Prostate gland (tissue), 2 donors: ENCODE measurements at places on chromosomes 7 and 10.

DNA sequence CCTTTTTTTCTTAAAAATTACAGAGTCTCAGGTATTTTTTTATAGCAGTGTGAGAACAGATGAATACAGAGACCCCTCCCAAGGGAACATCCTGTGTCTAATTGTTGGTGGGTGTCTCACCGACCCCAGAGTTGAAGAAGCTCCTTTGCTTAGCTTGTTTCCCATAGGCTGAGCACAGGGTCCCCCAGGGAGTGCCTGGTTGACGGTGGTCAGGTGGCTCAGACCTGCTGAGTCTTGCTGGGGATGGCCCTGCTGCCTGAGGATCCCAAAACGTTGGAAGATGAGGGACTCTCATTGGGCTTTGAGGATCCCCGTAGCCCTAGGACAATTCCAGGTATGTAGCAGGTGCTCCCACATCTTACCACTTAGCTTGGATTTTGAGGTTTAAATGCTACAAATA, 19.5 kb downstream of the SCART1 start:
- no peak for DNase-seq

DNA sequence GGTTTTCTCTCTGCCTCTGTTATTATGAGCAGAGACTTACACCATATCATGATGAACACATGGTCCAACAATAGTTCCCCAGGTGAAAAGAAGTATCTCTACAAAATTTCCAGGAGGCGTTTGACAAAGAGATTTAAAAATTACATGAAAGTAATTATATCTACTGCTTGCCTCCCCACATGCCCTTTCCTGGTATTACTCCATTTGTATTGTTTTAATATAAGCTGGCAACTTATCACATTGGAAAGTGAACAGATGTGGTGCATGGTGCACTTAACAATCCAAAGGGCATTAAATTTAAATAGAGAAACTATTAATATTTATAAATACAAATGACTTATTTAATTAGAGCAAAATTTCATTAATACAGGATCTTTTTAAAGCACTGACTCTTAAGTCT, 638.2 kb downstream of the ANKRD7 start:
- DNase-seq: no peak

GRCh38 chr10:86967481-86967941, 771 bp upstream of the ADIRF start:
- DNase-seq: no peak

DNA sequence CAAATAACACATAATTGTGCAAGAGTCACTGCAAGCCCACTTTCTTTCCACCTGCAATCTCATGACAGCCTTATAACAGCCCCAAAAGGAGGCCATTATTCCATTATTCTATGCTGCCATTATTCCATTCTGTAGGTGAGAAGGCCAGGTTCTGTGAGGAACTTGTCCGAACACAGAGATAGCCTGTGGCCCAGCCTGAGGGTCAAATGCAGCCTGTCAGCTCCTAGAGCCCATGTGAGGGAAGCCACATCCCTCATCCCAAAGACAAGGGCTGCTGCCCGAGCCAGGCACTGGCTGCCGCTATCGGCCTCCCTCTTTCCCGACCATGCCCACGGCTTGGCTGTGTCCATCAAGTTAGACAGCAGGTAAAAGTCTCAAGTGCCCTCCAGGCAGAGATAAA, 24.1 kb upstream of the C10orf71 start:
- no peak for DNase-seq

DNA sequence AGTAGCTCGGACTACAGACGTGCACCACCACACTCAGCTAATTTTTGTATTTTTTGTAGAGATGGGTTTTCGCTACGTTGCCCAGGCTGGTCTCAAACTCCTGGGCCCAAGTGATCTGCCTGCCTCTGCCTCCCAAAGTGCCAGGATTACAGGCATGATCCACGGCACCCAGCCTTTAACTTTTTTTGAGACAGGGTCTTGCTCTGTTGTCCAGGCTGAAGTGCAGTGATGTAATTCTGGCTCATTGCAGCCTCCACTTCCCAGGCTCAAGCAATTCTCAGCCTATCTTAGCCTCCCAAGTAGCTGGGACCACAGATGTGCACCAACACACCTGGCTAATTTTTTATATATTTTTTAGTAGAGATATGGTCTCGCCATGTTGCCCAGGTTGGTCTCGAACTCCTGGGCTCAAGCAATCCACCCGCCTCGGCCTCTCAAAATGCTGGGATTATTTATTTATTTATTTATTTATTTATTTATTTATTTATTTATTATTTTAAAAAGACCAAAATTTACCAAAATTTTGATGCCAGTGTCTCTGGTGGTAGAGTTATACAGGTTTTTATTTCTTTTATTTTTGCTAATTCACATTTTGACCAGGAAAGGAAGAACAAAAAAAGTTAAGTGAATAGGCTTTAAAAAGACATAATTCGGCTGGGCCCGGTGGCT, 25.0 kb upstream of the ATP6V0A4 start:
- no peak for DNase-seq

GRCh38 chr7:26918241-26918640, 53.9 kb upstream of the SKAP2 start:
- DNase-seq: no peak

GRCh38 chr10:132292287-132293200, 15.2 kb downstream of the STK32C start:
- no peak for DNase-seq

GRCh38 chr7:18835001-18835690, 282.3 kb downstream of the TWIST1 start:
- no peak for DNase-seq

- no peak for DNase-seq
Observed at GRCh38 chr7:143376396-143376795, 4.7 kb upstream of the ZYX start.

GRCh38 chr10:103576076-103576471, 82.6 kb downstream of the NEURL1 start:
- no peak for DNase-seq

DNA sequence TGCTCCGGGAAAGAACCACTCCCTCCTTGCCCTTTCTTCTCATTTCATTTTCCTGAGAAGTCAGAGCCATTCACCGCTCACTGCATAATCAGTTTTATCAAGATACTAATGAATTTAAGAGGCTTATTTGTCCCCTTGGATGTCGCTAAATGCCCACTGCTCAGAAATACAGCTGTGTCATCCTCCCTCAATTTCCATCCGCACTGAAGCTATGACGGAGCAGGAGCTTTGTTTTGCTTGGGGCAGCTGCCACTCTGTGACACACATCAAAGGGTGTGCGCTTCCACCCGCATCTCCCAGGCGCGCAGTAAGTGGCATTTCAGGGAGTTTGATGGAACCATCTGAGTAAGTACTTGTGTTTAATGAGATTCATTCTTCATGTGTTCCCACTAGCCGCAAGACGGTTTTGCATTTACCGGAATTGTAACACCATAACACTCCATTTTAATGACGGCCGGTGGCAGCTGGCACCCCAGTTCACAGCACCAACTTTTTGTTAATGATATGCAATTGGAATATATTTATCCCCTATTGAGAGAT, 103.8 kb upstream of the PARD3 start:
- no peak for DNase-seq

DNA sequence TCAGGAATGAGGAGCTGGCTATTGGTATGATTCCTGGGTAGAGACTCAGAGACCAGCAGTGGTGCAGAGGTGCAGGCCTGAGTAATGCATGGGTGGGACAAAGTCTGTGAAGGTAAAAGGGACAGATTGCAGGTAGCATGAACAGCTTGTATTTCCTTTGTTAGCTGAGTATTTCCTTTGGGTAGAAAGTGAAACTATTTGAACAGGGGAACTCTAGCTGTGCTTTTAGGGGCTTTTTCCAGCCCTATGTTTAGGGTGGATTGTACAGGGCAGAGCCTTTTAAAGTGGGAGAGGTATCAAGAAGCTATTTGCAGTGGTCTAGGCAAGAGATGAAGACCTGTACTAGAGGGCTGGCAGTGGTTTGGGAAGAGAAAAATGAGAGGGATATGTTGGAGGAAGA, 739.9 kb downstream of the REEP3 start:
- DNase-seq: no peak

DNA sequence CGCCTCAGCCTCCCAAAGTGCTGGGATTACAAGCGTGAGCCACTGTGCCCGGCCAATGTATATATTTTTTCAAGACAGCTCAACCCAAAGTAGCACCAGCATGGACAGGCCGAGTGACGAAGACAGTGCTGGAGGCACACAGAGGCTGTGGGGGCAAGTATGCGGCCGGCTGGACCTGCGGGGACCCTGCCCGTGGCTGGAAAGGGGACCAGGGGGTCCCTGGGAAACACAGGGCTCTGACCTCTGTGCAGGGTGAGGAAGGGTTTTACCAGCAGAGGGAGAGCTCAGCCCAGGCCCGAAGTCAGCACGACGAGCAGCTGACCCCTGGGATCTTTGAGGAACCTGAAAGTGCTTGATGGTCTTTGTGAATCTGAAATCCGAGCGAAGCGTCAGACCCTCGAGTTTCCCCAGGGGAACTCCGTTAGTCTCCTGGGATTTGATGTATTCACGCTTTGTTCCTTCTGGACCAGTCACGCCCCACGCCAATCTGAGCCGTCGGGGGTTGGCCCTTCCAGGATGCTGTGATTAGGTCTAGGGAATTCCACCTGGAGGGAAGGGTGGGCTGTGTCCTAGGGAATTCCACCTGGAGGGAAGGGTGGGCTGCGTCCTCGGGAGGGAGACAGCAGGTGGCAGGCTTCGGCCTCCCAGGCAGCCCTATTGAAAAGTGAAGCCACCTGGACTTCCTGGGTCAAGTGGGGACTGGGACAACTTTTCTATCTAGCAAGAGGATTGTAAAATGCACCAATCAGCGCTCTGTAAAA, 10.9 kb upstream of the ZFAND2A start:
- no peak for DNase-seq

DNA sequence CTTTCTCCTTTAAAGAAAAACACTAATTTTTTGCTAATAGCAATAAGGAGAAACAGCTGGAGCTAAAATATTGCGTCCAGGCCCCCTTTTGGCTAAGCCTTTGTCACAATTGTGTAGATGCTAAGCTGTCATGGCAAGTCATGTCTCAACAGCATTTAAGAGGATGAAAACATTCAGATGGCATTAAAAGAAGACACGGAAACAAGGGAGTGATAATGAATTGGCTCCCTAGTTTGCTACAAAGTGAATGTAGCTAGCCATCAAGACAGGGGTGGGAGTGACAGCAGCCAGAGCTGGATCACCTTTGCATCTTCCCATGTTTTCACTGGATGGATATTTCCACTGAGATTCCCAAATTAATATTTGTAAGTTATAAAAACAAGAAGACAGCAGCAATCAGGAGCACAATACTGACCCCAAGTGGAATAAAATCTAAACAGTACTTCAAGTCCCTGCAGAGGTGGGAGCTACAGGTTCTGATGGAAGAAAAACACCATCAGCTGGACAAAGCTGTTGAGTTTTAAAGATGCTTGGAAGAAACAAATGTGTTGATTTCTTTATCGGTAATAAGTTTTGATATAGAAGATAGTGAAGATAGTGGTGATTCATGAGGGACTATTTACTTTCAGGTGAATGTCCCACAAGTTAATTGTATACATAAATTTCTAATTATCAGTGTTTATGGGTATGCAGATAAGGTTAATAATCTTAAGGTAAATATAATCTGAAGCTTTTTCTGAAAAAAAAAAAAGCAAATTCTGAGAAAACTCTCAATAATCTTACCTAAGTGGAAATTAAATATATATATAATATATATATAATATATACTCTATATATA, 129.4 kb downstream of the SLC16A9 start:
- no peak for DNase-seq

DNA sequence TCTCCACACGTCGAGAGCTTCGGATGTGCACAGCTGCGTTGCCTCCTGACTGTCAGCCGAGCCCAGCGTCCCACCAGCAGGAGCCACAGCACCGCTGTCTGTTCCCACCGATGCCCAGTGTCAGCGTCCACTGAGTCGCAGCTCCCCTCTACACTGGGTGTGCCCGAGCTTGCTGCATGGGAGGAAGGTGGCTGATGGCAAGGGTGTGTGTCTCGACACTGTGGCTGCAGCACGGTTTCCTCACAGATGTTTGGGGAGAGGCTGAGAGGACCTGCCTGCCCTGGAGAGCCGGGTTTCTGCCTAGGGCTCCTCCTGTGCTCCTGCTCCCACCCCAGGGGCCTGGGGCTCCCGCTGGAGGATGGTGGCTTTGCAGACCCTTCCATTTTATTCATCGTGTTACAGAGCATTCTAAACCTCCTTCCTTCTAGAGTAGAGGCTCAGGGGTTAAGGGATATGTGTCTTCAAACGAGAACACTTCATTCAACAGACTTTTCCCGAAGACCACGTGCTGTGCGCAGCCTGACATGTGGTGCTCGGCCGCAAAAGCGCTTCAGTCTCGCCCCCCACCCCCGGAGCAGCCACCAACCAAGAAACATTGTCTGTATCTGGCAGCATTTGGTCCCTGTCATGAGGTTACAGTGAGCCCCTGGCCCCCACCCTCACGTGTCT, 384.8 kb downstream of the DNAJB6 start:
- no peak for DNase-seq

DNA sequence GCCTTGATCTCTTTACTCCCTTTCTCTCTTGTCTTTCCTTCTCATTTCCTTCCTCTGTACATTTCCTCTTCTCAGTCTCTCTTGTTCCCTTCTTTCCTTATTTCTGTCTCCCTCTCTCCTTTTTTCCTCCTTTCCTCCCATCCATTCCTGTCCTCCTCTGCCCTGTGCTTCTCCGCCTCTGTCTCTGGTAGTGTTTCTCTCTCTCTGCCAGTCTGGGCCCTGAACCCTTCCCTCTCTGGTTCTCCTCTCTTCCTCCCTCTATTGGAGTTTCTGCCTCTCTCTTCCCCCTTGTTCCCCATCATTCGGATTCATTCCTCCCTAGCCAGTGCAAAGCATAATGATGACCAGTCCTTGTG, 13.2 kb upstream of the PAX2 start:
- DNase-seq: no peak

DNA sequence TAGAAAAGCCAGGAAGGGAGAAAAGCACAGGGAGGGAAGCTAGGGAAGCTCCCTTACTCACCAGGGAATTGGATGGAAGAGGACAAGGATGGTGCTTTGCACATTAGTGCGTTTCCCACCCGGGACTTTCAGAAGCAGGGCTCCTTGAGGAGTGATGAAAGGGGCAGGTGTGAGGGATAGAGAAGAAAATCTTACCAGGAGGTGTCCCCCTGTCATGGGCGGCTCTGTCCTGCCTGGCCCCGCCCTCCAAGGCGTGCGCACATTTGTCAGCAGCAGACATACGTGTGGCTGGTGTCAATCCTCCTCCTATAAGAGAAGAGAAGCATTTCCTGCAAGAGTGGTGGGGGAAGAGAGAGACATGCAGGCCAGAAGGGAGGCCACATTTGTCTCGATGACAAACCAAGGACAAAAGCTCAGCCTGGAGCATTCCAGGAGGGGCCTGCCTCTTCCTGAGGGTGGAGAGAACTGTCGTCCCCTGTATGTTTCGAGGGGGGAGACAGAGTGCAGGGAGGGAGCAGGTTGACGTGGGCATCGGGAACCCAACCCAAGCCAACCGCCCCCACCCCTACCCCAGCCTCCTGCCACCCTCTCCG, 47.4 kb upstream of the COMTD1 start:
- no peak for DNase-seq

- no peak for DNase-seq
Observed at GRCh38 chr7:36281945-36282717, 107.5 kb upstream of the ANLN start.

GRCh38 chr10:20369863-20370736, 527.0 kb downstream of the NEBL start:
- no peak for DNase-seq

- DNase-seq: no peak
Observed at GRCh38 chr7:107951896-107952295, 51.1 kb downstream of the LAMB1 start.

GRCh38 chr7:8913682-8914081, 480.3 kb downstream of the NXPH1 start:
- no peak for DNase-seq

GRCh38 chr7:87709258-87709657, 81.1 kb downstream of the RUNDC3B start:
- no peak for DNase-seq

GRCh38 chr10:133203652-133204195, 26.3 kb upstream of the UTF1 start:
- no peak for DNase-seq
